Endothelial cell (in vitro differentiated cells): ENCODE measurements at places on chromosomes 12 and 14. TPM values are rescaled to one million over a fixed set of nuclear protein-coding genes. Genes with fewer than 3 reads are reported as not detected.

ASIC1 gene
- total RNA-seq, result 1.9 TPM

DNA sequence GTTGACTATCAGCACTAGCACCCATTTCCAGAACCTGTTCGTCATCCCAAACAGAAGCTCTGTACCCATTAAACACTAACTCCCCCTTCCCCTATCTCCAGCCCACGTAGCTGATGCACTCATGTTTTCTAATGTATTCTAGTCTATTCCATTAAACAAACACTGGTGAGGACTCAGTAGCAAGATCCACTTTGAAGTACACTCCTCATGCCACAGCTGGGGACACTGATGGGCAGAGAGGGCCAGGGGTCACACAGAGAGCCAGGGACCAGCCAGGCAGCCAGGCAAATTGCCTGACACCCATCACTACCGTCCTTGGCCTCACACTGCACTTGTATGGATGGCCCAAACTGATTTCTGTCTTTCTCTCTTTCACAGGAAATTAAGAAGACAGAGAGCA, 269.9 kb upstream of the DIO3 start:
- no peak for DNase-seq

SRSF9 gene
- total RNA-seq, result 255 TPM

TAS2R13 gene
- 0.90 TPM for total RNA-seq

GRCh38 chr12:123919980-123920360, 52.7 kb downstream of the CCDC92 start:
- DNase-seq, result no peak

DNA sequence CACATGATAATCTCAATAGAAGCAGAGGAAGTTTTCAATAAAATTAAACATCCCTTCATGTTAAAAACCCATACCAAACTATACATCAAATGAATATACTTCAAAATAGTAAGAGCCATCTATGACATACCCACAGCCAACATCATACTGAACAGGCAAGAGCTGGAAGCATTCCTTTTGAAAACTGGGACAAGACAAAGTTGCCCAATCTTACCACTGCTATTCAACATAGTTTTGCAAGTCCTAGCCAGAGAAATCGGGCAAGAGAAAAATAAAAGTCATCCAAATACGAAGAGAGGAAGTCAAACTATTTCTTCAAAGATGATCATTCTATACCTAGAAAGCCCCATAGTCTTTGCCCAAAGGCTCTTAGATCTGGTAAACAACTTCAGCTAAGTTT, 454.7 kb upstream of the PRICKLE1 start:
- no peak for DNase-seq

SMAGP gene
- total RNA-seq, result 167 TPM

DNA sequence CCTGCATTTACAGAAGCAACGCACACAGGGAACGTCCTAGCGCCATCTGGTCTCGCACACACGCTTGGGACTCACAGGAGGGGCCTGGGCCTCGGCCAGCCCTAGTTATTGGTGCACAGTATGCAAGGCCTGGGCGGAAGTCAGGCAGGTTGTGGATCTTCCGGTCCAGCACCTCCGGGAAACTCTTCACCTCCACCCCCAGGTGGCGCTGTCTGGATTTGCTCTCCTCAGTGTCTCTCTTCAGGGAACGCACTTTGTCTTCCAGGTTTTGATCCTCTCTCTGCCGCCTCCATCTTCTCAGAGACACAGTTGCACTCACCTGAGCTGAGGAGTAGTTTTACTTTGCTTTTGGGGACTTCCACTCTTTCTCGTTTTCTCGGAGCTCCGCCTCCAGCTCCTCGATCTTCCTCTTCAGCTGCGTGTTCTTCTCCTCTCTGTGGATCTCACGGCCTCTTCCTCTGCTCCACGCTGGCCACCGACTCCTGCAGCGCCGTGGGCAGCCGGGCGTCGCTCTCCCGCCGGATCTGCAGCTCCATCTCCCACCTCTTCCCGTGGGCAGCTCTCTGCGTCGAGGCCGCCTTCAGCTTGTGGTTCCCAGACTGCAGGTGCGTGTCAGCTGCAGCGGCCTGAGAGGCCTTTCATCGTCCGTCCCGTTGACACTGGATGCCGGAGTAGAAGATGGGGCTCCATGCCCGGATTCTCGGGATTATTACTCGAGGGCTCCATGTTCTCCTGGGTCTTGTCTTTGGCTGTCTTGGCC, 933.8 kb downstream of the TMEM121 start:
- DNase-seq, result no peak

DNA sequence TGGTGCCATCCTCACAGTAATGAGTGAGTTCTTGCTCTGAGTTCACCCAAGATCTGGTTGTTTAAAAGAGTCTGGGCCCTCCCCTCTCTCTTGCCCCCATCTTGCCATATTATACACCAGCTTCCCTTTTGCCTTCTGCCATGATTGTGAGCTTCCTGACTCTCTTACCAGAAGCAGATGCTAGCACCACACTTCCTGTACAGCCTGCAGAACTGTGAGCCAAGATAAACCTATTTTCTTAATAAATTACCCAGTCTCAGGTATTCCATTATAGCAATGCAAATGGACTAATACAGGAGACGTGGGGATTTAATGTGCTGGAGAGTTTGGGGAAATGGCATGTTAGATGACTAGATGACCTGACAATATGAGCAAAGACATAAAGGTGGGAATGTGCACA, 12.8 kb downstream of the SLC4A8 start:
- DNase-seq, result no peak

GRCh38 chr12:108565976-108566375, 3.6 kb downstream of the ISCU start:
- no peak for DNase-seq

GRCh38 chr12:107329569-107330324, 236.4 kb upstream of the CRY1 start:
- DNase-seq, result no peak

LRRC10 gene
- not detected for total RNA-seq

DNA sequence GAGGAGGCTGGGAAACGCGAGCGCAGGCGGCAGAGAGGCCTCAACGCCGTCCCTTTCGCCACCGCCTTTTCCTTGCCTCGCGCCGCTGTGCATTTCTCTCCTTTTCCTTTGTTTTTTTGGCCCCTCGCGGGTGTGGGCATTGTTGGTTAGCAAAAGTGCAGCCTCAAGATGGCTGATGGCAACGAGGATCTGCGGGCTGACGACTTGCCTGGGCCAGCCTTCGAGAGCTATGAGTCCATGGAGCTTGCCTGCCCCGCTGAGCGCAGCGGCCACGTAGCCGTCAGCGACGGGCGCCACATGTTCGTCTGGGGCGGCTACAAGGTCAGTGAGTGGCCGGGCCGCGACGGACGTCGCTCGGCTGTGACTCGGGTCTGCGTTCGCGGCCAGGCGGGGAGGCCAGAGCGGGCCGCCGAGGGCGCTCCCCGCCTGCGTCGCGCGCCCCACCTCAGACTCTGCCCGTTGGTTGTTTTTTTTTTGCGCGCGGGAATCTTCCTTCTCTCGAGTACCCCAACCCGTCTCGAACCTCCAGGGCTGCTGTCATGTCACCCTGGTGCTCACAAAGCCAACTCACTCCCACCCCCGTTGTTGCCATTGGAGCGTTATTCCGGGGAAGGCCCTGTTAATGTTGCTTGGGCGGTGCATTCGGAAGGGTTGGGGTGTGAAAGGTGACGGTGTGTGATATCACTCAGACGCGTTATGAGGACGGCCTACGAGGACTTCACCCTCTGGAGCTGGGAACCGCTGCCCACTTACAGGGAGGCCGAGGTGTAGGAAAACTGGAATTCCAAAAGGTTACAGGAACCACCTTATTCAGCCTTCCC, 558 bp downstream of the KLHDC2 start:
- DNase-seq, result peak; percentile 50

GRCh38 chr12:53481939-53482586, 17.2 kb downstream of the MAP3K12 start:
- DNase-seq, result no peak

GRCh38 chr14:21090194-21090939, 8.1 kb downstream of the ZNF219 start:
- DNase-seq, result peak; percentile 69

- no peak for DNase-seq
Observed at GRCh38 chr12:65602253-65602609, 222.1 kb upstream of the HMGA2 start.

DNA sequence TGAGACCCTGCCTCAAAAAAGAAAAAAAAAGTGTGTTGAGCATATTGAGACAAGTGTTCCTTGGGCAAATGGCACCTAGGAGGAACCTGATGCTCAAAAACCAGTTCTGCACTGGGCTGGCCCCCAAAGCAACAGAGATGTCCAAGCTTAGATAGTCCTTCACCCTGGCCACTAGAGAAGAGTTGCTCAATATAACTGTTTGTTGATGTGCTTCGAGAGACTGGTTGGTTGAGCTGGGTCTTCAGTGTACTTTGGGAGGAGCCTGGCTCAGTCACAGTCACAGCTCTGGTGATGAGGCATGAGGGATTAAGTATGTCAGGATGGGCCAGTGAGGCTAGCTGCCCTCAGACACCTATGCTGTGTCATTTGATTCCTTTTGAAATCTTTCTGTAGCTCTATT, 38.0 kb downstream of the SLC2A14 start:
- DNase-seq, result no peak

AKAP6 gene
- 4.4 TPM for total RNA-seq

GRCh38 chr14:51094282-51094821, 553 bp downstream of the TRIM9 start:
- peak; percentile 20 for DNase-seq

DNA sequence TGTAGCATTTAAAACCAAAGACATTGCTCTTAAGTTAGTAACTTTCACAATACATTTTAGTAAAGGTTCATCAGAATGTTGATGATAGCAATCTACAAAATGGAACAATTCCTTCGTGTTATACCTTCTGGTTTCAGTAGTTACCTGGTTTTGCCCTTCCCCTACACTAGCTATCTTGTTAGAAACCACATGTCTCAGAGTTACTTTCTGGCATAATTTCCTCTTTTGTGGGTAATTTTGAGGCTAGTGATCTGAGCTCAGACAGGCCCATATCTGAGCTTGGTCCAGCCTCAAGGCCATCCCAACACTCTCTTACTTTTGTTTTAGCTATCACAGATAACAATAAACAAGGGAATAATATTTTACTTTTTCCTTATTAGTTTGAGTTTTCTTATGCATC, 196.9 kb downstream of the KITLG start:
- DNase-seq, result no peak

- DNase-seq, result no peak
Observed at GRCh38 chr12:273382-273781, 10.7 kb upstream of the SLC6A13 start.

RPGRIP1 gene
- total RNA-seq, result 1.5 TPM

GRCh38 chr12:64332296-64332695, 58.3 kb downstream of the C12orf56 start:
- DNase-seq, result no peak

DNA sequence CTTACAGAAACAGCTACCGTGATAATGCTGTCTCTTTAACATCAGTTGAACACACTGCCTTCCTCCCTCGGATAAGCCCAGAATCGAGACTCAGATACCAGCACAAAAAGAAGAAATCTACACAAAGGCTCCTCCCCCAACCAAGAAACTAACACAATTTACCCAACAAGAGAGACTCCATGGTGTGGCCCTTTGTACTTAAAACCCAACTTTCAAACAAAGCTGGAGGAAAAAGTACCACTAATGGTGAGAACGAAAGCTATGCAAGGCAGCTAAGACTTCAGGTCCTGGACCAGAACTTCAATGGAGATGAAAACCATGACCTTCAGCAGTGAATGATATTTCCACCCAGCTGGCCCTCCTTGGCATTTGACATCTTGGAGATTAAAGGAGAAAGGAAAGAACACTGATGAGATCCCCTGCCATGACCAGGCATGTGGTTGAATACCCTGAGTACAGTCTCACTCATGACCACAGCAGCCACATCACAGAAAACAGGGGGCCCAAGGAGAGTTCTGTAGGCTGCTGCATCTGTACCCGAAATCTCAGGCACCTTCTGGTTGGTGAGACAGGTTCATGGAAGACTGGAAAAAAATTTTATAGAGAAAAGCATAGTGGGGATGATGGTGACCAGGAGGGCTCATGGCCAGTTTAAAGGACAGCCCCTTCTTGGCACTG, 36.7 kb downstream of the RBM19 start:
- DNase-seq, result no peak

GRCh38 chr12:26576266-26576665, 256.7 kb downstream of the ITPR2 start:
- no peak for DNase-seq

FAM181A gene
- not detected for total RNA-seq

DNA sequence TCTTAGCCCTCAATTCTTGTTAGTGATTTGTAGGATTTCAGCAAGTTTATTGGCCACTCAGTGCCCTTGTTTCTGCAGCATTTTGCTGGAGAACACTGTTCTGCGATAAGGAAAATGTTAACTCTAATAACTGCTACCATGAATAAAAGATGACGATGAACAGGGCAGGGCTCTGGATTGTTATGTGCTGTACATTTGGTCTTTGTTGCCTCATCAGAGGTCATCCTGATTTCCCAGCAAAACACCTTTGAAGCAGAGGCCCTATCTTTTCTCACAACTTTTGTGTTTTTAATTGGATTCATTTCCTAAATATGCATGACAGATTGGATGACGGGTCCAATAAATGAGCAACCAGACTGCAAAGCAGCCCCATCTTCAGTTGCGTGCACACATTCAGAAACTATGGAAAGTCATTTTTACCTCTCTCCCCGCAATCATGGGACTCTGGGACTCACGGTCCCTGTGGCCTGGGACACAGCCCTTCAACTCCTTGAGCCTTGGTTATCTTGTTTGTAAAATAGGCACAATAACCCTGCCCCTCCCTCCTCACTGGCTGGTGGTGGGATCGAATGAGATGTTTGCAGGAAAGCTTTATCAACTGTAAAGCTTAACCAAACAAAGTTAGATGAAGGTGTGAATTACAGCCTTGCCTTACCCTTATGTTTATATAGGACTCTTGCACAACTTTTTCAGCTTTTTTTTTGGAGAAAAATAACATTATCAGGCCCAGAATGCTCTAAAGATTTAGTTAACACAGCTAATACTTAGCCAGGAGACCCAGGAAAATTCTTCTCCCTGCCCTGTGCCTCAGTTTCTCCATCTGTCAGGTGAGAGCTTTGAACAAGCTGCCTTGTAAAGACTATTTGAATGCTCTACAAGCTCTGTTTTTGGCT, 45.4 kb downstream of the RPH3A start:
- no peak for DNase-seq

DNA sequence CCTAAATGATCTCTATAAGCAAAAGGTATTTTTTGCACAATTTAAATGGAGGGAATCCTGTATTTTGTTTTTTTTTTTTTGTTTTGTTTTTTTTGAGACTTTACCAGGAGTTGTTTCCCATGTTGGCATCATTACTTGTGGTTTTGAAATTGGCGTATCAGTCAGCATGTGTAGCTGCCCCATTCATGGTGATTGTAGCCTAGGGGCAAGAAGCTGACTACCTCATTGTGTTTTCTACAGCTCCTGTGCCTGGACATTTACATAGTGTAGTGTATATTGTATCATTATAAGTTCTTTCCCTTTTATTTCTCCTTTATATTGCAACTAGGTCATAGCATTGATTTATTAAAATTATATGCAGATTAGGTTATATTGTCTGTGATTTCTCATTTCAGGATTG, 24.5 kb downstream of the SAMD4A start:
- no peak for DNase-seq

- no peak for DNase-seq
Observed at GRCh38 chr14:86912709-86913108, 1080.3 kb downstream of the GALC start.
